Erythroblast (primary cell): ENCODE measurements at places on chromosomes 11 and 22.

DNA sequence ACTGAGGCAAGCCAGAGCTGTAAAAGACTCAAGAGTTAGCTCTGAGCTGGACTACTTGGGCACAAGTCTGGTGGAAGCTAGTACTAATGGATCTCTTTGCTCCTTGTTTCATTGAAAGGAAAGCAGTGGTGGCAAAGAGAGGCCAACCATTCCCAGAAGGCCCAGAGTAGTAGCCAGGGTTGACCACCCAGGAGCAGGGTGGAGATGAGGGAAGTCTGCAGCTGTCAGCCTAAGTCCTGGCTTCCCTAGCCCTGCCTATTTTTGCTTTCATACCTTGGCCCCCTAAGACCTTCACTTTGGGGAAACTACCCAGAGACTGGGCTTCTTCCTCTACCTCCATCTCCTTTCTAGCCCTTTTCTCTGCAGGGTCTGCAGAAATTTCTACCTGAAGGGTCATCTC, 155.0 kb upstream of the NCAM1 start:
- no peak for DNase-seq

- DNase-seq = peak; percentile 67
These were observed 342 bp downstream of the EFCAB6 start for GRCh38 chr22:43811777-43812148.

GRCh38 chr11:83723999-83724398, 437.8 kb upstream of the CCDC90B start:
- DNase-seq = peak; percentile 46

DNA sequence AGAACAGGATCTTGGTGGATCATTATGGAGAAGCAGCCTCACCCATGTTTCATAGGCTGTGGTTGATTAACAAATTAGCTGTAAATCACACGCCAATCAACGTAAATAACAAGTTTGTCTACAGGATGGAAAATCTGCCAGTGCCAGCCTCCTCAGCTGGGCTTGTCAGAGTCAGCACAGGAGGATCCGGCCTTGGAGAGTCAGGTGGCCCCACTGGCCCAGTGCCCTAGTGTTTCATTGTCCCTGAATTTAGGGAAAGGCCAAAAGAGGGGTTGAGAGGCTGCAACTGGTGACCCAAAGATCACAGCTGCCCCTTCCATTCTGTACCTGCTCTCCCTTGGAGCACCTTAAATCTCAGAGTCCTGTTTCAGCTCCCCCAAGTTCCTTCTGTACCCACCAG, 42.4 kb downstream of the TRIM29 start:
- no peak for DNase-seq

DNA sequence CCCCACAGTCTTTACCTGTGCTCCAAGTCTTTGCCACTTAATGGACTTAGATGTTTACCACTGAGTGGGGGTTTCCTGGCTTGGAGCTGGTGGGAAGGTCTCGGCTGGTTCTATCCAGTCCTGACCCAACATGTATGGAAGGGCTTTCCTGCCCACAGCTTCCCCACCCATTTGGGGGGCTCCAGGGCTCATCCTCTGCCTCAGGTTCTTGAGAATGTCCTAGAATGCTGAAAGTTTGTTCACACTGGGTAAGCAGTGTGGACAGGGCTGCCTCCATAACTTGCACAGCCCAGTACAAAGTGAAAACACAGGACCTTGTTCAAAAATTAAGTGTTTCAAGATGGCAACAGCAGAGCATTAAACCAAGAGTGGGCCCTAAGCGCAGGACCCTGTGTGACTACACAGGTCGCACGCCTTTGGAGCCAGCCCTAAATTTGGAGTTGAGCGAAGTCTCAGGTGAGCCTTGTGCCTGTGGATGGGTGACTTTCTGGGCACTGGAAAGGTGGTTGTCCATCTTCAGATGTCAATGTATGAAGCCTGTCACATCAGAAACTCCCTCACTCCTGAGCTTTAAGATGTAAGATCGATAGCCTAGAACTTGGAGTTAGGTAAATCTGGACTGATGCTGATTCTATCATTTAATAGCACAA, 72.7 kb upstream of the NARS2 start:
- no peak for DNase-seq

GRCh38 chr11:61774411-61774810, 18.0 kb downstream of the TMEM258 start:
- no peak for DNase-seq

DNA sequence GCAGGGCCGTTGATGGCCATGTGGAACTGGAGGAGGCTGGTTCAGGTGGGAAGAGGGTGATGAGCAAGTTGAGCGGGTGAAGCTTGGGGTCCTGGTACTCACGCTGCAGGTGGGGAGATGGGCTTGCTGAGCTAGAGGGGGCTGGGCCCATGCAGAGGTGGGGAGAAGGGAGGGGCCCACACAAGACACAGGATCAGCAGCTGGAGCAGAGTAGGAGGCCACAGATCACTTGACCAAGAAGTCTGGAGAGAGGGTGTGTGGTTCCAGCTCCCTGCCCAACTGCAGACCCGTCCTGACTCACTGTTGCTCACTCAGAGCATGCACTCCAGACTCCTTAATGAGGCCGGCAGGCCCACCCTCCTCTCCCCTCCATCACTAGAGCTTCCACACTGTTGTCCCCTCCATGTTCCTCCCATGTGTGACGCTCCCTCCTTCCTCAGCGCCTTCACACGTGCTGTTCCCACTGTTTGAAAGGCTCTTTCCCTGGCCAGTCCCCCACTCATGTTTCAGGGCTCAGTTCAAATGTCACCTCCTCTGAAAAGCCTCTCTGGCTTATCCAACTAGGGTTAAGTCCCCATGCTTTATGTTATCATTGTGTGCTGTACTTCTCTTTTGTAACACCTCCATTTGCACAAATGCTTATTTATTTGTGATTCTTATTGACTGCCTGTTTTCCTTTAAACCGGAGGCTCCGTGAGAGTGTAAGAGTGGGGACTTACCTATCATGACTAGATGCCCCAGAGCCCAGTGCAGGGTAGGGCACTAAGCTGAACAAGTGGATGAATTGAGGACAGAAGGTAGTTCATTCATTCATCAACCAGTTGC, 2.3 kb downstream of the CCDC86 start:
- DNase-seq = no peak

DNA sequence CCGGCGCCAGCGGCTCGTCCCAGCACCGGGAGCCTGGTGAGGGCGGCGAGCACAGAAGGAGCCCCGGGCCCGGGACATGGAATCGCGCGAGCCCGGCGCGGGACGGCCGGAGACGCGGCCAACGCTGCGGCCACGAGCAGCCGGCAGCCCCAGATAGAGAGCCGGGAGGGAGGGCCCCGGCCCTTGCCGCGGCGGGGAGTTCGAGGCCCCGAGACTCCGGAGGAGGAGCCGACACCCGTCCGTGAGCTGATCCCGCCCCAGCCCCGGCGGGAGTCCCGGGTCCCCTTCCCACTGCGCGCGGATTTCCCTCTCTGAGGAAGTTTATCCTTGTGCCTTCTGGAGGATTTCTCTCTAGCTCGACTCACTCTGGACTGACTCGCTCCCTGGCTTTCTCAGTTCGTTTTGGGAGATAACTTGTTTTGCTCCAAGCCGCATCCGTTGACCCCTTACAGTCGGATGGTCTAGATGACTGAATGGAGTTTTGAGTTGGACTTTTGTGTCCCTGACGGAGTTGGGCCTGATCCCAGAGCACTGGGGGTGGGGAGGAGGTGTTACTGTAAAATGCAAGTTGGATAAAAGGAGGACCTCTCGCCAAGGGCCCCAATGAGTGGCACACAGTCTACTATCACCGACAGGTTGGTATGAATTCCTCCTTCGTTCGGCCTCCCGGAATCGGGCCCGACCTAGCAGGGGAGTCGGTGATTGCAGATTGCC, 585 bp downstream of the ARHGEF12 start:
- peak; percentile 83 for DNase-seq

DNA sequence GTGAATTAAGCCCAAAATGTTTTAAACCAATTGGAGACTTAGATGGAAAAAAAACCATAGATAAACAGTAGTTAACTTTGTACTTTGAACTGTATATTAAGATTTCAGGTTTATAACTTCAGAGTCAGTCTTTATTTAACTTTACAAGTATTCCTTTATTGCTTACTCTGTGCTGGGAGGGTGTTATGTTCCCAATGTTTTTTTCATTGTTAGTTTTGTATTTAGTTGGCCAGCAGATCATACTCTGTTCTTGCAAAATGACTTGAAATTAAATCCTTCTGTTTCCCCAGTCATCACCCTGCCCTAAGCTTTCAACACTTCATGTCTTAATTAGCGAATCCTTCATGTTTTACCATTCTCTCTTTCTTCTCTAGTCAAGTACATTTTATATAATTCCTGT, 25.3 kb downstream of the SIK2 start:
- DNase-seq = no peak

- peak; percentile 43 for DNase-seq
These were observed 20.1 kb downstream of the TMEM218 start for GRCh38 chr11:125091247-125091876.

GRCh38 chr22:42317008-42317407, 46.6 kb upstream of the TCF20 start:
- DNase-seq = peak; percentile 21

DNA sequence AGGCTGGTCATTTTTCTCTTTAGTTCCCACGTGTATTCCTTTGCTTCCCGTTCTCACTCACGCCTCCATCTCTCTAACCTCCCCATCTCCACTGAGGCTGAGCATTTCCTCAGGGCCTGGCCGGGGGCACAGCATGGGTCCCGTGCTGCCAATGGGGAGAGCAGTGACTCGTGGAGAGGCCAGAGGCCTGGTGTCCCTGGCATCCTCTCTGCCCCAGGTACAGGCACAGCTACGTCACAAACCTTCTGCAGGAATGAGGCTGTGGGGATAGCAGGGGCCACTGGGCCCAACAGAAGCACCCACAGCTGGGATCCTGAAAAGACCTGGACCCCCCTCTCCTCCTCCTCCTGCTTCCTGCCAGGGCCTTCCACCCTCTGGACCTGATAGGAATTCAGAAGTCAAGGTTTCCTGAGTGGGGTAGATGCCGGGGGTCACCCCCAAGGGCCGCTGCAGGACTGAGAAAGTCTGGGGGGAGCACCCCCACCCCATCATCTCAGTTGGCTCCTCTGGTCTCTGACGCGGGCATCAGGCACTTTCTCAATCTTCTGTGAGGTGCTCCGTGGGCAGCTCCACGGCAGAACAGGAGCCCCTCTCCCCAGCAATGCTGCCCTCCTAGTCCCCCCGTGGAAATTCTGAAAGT, 11.8 kb downstream of the PNPLA5 start:
- no peak for DNase-seq

GRCh38 chr11:353179-353873, 16.0 kb upstream of the B4GALNT4 start:
- DNase-seq = no peak

- DNase-seq = no peak
These were observed 252.1 kb upstream of the ARHGAP42 start for GRCh38 chr11:100434821-100435641.

GRCh38 chr11:1908618-1909017, 10.9 kb upstream of the TNNT3 start:
- DNase-seq = no peak

- DNase-seq = no peak
These were observed 12.0 kb upstream of the MRGPRD start for GRCh38 chr11:68992743-68993255.

- DNase-seq = peak; percentile 36
These were observed 41.9 kb downstream of the SVIP start for GRCh38 chr11:22787551-22788162.

DNA sequence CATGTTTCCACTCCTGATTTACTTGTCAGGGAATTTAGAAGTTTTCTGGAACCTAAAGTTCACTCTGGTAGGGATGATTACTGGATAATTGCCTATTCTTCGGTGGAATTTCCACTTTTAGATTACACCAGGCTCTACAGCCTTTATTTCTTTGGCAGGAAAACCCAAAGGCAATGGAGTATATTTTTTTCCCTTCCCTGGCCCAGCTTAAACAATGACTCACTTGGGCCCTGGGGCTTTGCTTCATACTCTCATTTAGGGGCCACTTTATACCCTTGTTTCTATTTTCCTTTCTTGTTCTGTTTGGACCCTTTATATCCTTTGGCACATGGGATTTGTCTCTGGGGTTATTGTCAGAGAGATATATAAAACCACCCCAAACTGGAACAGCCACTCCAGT, 114.7 kb downstream of the CSTPP1 start:
- no peak for DNase-seq

DNA sequence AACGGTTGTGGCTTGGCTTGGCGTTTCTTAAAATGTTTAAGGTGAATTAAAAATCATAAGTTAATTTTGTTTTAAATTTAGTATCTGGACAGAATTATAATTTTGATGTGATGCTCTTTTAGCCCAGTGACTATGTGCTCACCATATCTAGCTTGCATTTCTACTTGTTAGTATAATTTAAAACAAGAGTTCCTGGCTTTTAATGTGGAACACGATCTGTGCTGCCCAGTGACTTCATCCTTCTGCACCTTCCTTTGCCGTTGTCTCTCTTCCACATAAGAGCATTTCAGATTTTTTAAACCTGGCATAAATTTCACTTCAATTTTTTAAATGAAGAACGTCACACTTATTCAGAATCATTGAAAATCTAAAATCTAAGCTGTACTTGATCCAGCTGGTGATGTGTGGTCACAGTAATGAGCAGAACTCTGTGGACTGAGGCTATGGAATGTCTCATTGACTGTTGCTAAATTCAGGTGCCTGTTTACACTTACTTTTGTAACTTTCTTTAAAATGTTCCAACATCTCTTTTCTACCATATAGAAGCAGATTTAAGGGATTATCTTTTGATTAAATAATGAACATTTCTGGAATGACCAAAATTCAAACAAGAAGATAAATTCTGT, 75.4 kb upstream of the ADSL start:
- no peak for DNase-seq

GRCh38 chr11:83140691-83141455, 16.1 kb upstream of the PCF11 start:
- DNase-seq = no peak
